ENCODE measurements at places on chromosomes 1 and 21.

DNA sequence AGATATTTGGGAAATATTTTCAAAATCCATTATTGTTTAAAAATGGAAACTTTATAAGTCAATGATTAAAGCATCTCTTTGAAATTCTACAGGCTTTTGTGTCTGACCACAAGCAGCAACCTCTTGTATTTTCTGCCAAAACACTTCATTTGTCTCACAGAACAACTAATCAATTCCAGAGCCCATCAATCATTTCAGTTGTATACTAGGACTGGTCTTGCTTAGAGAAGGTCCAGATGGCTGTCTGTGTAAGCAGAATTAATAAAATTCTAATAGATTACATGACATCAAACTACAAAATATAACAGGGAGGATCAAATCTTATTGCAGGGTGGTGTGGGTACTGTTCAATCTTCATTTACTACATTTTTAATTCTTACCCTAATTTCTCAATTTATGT is 76.4 kb downstream of the ACBD6 start:
- no peak for DNase-seq

DNA sequence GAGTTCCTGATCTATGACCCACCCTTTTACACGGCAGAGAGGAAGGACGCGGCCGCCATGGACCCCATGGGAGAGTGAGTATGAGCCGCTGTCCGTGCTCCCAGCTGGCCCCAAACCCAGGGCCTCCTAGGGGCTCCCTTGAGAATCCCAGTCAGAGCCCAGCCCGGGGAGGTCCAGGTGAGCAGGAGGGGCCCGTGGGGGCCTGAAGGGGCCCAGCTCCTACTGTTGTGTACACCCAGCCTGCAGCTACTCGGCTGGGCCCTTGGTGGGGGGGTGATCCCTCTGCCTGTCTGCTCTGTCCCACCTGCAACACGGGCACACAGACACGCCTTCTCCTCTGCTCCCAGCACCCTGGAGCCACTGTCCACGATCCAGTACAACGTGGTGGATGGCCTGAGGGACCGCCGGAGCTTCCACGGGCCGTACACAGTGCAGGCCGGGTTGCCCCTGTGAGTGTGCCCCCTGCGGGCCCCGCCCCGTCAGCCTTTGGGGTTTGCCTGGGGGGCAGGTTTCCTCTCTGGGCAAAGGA is 28.6 kb upstream of the LRRC3 start:
- DNase-seq = no peak

DNA sequence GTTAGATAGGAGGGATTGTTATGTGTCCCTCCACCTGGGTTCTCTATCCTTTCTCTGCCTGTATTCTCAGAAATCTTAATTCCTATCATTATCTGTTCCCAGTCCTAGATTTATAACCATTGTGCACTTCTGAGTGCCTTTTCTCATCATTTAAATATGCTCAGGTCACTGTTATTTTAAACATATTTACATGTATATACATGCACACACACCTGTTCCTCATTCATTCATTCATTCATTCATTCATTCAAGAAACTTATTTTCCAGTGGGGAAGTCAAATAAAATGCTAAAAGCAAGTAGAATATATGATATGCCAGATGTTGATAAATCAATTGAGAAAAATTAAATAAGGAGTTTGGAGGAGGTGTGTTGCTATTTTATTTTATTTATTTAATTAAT is 110.3 kb downstream of the NEK7 start:
- no peak for DNase-seq

GRCh38 chr1:16006010-16006409 is 2.0 kb downstream of the SRARP start:
- DNase-seq = no peak

GRCh38 chr1:170537798-170538503 is 6.0 kb downstream of the GORAB start:
- DNase-seq = no peak

- peak; percentile 18 for DNase-seq
These were observed 1.0 kb downstream of the PDXK start for GRCh38 chr21:43719748-43720538.

- DNase-seq = no peak
These were observed 185.0 kb downstream of the CAMTA1 start for GRCh38 chr1:6970221-6970620.

DNA sequence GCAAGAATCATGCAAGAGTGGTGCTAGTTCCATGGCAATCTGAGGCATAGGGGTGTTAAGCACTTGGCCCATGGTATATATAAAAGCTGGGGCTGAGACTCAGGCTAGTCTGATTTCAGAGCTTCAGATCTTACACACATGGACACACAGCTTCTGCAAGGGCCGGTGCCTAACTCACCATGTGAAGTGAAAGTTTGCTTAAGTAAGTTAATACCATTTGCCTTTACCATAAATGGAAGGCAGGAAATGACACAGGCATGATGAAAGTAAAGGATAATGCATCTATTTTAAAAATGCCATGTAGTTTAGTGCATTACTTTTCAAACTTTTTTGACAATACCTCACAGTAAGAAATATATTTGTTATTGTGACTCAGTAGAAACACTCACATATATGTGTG is 122.6 kb downstream of the KCNJ6 start:
- DNase-seq = no peak

DNA sequence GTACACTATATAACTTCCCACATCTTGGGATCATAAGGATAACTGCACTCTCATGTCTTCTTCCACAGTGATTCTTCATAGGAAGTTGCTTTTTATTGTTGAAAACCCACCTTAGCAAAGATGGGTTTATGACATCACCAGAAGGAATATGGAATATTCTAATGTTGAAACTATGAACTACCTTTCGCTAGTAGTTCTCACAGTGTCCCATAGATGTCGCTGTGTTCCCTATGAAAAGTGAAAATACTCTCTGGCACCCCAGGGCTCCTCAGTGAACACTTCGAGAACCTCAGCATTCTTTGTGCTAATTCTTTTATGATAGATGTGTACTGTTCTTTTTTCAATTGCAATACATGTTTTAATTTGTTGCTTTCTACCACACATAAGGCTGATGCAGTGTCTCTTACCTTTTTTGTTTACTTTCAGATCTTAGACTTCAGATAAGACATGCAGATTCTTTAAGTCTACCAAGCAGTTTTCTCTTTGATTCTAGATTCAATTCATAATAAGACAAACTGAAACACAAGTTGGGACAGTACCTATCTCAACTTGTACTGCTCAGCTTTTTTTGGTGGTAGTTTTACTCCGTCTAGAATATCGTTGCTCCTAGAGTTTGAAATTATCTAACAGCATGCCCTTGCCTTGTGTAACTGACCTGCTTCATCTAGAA is 90.8 kb downstream of the GTF2B start:
- DNase-seq = peak; percentile 6

DNA sequence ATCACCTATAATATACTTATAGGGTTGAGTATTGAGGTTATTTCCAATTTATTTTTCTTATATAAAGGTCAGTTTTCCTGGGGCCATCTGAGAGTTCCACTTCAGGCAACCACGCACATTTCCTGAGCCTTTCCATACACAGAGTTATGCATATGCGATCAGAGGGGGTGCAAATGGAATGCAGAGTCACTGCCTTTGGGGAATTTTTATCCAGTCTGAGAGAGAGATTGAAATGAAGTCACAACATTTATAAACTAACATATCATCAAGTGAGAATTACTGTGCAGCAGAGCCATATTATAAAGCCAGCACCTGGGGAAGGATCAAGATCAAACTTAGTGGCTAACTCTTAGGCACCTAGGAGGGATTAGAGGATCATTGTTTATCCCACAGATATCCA is 299.9 kb upstream of the PLXNA2 start:
- DNase-seq = no peak

GRCh38 chr1:87508247-87508787 is 179.6 kb downstream of the LMO4 start:
- no peak for DNase-seq

- no peak for DNase-seq
These were observed 1.3 kb upstream of the INPP5B start for GRCh38 chr1:37948166-37948565.

DNA sequence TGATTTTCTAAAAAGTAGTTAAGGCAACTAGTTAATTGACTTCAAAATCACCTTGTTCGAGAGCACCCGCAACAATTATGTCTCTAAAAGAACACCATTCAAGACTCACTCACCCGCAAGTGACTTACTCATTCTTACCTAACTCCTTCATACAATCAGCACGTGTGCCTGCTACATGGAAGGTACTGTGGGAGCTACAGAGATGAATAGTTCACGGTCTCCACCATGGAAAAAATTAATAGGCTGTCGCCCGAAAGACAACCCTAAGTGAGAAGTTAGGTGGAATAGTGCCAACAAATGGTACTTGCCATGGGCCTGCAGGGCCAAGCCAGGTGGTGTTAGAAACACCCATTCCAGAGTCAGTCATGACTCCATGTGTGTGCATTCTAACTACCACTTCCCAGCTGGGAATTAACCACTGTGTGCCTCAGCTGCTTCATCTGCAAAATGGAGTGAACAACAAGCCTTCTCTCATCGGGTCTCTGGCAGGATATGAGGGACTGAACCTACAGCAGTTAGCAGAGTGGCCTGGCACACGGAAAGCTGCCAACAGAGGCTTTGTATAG is 7.1 kb downstream of the SSBP3 start:
- no peak for DNase-seq

DNA sequence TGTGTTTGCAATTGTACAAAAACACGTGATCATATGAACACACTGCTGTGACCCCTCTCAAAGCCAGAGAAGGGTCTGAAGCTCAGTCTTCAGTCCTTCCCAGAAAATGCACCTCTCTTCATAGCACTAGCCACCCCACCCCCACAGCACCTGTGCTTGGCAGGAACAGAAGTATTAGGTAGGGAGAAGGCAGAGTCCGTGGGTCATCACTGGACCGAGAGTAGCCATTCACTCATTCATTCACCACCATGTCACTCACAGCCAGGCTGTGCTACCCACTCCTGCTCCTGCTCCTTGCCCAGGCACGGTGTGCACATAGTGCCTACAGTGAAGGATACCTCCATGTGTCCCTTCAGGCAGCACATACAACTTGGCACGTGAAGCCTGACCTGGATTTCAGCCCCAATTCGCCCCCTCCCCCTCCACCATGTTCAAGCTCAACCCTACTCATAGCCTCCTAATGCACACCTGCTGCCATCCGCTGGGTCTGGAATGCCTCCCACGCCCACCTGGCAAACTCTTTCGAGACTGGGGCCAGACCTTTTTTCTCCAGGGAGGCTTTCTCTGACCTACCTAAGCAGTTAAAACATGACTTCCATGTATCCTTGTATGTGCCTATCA is 81.9 kb upstream of the GALNT2 start:
- no peak for DNase-seq

GRCh38 chr1:153490272-153491051 is 30.0 kb upstream of the S100A7 start:
- DNase-seq = peak; percentile 23

GRCh38 chr21:45985471-45986315 is 4.1 kb downstream of the COL6A1 start:
- no peak for DNase-seq

DNA sequence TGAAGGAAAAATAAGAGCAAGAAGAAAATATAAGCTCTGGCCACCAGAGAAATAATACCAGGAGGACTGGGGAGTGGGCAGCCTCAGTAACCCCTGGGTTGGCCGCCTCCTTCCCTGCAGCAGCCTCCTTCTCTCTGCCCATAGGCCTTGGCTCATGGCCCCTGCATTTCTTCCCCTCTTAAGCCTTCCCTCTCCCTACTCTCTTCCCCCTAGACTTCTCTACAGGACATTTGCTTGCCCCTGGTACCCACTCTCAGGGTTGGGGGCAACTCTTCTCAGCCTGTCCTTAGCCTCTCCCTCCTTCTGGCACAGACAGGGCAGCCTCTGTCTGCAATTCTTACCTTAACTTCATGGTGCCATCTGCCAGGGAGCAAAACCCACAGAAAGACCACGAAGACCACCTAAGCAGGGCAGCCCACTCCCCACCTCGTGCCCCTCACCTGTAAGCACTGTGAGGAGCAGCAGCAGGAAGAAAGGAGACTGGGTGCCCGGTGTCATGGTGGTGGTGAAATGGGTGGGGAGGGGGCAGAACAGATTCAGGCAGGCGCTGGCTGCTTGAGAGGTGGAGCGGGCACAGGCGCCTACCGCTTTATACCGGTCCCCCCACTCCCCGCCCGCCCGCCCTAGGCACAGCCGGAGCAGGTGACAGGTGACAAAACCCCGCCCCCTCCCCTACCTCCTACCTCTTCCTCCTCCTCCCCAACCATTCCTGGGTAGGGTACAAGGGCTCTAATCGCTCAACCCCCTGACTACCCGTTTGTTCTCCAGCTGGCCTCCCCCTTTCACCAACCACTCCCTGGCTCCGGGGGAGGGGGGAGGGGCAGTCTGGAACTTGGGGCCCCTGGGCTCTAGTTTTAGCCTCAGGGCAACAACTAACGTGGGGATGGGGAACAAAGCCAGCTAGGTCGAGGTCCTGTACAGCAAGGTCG is 15.1 kb downstream of the THBS3 start:
- peak; percentile 74 for DNase-seq

- no peak for DNase-seq
These were observed 24.5 kb downstream of the WNT4 start for GRCh38 chr1:22118291-22118992.

DNA sequence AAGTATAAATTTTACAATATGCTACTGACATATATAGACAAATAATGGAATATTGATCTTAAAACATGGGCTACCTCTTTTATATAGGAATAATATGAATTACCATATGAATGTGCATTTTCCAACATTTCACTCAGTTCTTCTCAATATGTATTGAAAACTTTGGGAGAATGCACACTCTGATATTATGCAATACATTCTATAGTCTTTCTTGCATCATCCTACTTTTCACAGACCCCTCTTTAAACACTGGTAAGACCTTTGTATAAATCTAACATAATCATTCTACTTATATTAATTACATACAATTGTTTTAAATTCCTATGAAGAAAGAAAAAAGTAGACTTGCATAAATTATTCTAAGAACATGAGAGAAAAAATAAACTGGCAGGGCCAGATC is 69.2 kb downstream of the NCAM2 start:
- no peak for DNase-seq

- no peak for DNase-seq
These were observed 68.9 kb downstream of the ST3GAL3 start for GRCh38 chr1:43776043-43776761.

GRCh38 chr1:9347095-9347850 is 54.6 kb downstream of the SPSB1 start:
- DNase-seq = no peak

DNA sequence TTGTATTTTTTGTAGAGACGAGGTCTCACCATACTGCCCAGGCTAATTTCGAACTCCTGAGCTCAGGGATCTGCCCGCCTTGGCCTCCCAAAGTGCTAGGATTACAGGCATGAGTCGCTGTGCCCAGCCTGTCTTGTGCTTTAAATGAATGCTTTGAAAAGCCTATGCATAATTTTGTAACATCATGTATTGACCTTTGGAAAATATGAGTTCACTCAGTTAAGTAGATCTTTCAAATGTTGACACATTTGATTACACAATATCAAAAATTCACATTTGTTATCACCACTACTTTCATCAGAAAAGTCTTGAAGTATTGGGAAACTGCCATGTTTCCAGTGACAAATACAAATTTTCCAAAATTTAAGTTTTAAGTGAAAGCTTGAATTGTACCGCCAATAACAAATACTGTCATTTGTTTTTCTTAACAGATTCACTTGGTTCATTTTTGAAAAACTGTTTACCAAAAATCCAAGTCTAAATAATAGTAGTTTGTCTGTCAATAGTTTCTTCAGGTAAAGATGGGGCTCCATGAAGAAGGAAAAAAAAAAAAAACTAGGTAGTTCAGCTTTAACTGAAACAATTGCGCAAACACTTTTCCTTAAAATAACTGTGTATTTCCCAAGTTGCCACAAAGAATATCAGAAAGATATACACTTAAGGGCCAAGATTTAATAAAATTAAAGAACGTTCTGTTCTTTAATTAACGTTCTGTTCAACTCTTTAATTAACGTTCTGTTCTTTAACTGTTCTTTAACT is 233.2 kb upstream of the NR5A2 start:
- DNase-seq = no peak

Measured in CD4-positive, alpha-beta T cell treated with Interferon alpha-2 for 1 hour (primary cell).